ENCODE measurements at places on chromosomes 1 and 21.

DNA sequence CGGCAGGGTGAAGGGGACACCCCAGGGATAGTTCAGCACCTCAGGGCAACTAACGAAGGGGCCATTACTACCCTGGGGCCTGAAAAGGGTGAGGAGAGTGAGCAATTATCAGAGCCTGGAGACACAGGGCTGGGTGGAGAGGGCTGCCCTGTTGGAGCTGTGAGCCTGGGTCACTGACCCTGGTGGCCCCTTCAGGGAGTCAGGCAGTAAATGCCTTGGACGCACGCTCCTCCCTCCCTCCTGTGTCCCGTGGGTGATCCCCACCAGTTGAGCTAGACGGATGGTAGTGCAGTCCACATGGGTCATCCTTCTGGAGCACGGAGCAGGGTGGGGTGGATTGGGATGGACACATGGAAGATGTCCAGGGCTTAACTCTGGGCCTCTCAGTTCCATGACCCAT is 305.3 kb downstream of the PTPRU start:
- no peak for DNase-seq

GRCh38 chr21:46424621-46425020 is 34.1 kb upstream of the DIP2A start:
- DNase-seq = no peak

DNA sequence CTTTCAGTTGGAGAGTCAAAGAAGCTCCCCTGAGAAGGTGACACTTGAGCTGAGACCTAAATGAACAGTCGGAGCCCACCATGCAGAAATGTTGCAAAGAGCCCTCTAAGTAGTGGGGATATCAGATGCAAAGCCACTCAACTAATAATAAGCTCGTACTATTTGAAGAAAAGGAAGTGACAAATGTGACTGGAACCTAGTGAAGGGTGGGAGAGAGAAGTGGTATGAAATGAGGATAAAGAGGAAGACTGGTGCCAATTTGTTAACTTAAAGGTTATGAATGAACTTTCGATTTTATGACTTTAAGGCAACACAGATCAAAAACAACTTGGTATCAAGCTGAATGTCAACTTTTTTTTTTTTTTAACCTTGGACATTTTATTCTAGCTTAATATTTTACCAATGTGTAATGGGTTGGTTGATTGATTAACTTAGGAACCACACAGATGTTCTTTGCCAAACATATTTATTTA is 14.7 kb downstream of the LYPLAL1 start:
- DNase-seq = no peak

- DNase-seq = no peak
Measured at GRCh38 chr1:233375653-233376052, 48.1 kb downstream of the MAP3K21 start.

- DNase-seq = no peak
Measured at GRCh38 chr1:43832998-43833397, 100.6 kb upstream of the ARTN start.

DNA sequence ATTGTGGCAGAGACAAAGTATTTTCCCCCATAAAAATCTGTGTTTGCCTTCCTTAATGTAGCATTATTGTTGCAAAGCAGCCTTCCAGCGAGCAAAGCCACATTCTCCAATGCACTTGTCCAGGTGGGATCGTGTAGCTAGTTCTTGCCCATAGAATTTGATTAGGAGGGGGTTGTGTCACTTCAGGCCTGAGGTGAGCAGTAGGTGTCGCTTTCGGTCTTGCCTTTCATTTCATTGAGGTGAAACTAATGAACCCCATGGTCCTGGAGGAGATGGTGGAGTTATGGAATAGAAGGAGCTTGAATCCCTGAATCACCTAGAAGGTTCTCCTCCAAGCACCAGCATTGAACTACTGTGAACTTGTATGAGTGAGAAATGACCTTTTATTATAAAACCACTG is 318.9 kb upstream of the PBX1 start:
- DNase-seq = peak; percentile 69

DNA sequence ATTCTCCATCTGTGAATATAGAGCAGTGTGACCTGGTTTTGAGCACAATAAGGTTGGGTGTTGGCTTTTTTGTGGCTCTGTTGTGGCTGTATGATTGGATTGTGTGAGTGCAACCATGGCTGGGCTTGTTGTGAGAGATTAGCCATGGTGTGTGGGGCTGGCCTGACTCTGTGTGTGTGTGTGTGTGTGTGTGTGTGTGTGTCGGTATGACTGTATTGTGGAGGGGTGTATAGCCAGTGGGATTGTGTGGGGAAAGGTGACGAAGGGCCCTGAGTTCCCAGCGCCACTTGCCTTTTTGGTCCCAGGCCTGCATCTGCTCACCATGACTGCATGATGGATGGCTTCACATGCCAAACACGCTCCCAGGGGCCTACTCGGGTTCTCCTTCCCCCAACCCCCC is 5.9 kb upstream of the SLC6A9 start:
- no peak for DNase-seq

DNA sequence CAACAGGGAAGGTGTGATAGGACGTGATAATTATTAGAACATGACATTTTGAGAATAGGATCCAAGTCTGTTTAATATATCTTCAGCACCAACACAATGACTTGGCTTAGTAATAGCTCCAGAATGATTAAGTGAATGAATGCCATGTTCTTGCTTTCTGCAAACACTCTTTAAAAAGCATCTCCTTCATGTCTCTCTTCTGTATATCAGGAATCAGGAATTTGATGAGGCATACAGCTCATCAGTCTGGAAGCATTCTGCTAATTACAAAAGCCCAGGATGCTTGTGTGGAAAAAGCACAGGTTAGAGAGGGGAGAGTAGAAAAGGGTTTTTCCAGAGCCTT is 113.0 kb upstream of the ZNF648 start:
- DNase-seq = no peak

All from Caco-2 (cell line).